Daoy (cell line): ENCODE measurements at places on chromosomes 1 and 21.

GRCh38 chr1:35715568-35716002, 3.1 kb downstream of the C1orf216 start:
- DNase-seq = peak; percentile 84

DNA sequence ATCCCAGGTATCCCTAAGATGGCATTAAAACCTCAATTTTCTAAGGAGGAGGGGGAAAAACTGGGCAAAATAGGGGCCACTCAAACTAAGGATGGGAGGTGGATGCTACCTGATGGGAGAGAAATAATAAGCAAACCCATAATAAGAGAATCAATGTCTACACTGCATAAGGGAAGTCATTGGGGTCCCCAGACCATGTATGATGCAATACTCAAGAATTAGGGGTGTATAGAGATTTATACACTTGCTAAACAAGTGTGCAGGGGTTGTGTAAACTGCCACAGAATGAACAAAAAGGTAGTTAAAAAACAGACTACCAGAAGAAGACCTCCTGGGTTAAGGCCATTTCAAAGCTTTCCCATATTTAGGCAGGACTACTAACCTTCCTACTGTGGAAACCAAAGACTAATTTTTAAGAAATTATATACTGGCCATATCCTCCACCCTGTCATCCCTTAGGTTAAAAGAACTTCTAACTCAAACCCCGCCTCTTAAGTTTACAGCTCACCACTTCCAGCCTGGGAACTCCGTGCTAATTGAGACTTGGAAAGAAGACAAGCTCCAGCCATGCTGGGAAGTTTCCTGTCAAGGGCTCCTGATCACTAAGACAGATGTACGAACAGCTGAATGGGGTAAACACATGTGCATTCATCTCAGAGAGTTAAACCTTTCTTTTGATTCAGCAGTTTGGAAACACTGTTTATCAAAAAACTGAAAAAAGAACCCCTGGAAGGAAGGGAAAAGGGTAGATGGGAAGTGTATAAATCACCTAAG, 64.4 kb upstream of the TLR5 start:
- peak; percentile 80 for DNase-seq

GRCh38 chr1:212283741-212284140, 1.5 kb upstream of the PPP2R5A start:
- DNase-seq = no peak

DNA sequence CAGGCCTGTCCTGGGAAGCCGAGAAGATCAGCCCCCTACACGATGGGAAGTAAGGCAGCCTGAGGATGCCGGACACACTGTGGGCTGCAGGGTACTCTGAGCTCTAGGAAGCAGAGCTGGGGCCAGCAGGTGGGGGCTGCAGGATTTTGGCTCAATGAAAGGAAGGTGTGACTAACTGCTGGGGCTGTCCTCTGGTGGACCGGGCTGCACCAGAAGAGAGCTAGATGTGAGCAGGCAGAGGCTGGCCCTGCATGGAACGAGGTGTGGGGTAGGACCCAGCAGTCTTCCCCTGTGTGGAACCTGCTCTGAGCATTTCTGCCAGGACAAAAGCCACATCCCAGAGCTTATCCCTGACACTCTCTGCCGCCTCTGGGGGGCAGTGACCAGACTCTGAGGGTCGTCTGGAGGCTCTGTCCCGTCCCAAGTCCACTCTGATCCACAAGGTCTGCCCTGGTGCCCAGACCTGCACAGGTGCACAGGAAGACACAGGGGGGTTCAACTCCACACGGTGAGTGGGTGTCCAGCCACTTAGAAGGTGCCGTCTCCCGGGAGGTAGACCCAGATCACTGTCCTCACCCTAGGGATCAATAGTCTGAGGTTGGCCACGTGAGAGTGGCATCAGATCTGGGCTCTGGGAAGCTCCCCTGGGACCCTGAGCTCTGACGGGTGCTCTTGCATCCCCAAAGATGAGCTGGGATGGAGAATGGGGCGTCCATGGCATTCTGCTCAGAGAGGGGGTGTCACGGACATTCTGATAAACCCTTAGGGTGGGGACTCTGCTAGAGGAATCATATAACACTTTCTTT, 187.6 kb upstream of the VAMP3 start:
- DNase-seq = no peak

DNA sequence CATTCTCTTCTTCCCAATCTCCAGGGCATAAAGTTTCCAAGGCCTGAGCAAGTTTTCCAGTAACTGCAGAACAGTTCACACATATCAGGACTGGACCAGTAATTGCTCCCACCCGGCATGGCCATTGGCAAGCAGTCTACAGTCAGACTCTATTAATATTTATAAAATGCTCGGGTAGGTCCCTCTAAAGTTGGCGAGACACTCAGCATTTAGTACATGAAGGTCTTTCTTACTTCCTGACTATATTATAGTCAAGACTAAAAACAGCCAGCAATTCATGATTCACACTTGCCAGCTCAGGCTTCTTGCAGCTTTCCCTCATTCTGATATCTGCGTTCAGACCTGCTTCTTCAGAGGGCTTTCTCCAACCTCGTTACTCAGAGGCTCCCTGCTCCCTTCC, 25.4 kb downstream of the GADD45A start:
- peak; percentile 51 for DNase-seq

- DNase-seq = peak; percentile 13
These were observed 219.7 kb downstream of the NFIA start for GRCh38 chr1:61301824-61302657.

GRCh38 chr1:155856975-155857930, at the start of gene GON4L:
Gene GON4L, minus strand, starts transcription at chr1:155857214. Its CDS starts 3,434 bp downstream, at chr1:155853780.
- DNase-seq = peak; percentile 97

DNA sequence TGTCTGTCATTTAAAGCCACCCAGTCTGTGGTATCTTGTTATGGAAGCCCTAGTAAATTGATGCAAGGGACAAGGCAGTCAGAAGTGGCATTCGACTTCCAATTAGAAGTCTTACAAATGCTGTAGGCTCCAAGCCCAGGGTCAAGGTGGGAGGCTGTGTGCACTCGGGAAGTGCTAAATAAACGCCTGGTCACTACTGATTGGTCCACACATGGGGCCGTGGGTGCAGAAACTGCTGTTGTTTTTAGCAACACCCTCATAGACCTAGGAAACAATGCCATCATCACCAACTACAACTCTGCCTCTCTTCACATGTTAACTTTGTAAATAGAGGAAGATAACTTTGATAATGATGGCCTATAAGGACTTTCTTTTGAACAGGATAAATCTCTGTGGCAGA, 20.2 kb upstream of the ZBTB21 start:
- DNase-seq = no peak

DNA sequence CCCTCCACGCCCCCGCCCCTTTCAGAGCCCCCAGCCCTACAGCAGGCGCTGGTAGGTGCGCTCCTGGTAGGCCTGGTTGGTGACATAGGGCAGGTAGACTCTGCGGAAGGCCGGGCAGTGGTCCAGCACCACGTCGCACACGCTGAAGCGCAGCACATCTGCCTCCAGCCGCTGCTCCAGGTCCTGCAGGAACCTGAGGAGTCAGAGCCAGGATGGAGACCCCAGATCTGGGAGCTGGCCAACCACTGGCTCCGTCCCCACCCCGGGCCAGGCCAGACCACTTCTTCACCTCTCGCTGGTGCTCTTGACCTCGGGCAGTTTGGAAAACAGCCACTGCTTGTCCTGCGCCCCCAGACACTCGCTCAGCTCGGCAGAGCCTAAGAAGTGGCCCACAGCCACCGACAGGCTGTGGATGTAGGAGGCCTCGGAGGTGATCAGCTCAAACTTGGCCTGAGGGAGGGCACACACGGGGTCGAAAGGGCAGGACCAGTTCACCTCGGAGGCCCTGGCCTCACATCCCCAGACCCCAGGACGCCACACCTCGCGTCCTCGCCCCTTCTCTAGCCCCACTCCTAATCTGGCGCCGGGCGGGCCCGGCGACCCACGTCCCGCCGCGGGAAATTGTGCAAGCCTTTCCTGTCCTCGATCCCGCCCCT, 6.4 kb downstream of the ARHGEF19 start:
- no peak for DNase-seq

- peak; percentile 67 for DNase-seq
These were observed 123.2 kb upstream of the FGGY start for GRCh38 chr1:59173721-59174120.

DNA sequence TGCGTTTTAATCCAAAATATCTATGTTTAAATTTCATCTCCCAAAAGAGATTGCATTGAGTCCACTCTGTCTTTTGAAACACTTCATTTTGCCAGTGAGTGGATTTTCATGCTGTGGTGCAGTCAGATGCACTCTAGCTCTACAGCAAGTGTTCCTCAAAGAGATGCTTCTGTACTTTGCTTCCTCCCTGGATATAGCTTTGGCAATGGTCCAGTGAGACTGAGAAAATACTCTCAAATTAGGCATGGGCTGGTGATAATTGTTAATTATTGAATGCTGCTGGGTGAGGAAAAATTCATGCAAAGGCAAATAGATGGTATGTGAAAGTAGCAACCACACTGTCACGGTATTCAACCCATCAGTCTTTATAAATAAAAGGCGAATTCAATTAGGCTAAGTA, 396.9 kb downstream of the ADGRL2 start:
- no peak for DNase-seq
